Spinal cord (tissue), 10 donors: ENCODE measurements at places on chromosomes 2 and 18. TPM values are rescaled to one million over a fixed set of nuclear protein-coding genes. Genes with fewer than 3 reads are reported as not detected.

- DNase-seq, result no peak
These were observed 188.1 kb downstream of the TMEM18 start for GRCh38 chr2:489084-489483.

DNA sequence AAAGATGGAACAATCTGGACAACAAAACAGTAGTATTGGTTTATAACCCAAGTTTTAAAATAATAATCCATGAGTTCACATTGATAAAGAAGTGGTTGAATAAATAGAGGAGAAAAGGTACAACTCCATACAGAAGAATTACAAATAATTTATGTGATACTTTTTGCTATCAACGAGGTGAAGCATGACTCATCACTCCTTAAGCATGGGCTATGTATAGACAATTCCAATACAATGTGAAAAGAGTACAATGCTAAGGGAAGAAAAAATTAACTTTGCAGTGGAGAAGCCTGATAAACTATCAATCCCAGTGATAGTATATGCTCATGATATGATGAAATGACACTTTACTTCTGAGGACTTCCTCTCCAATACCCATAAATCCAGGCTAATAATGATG lies 312.9 kb downstream of the GULP1 start:
- DNase-seq, result no peak

Gene ACOXL
- polyA plus RNA-seq, result 0.45 TPM

GRCh38 chr2:84940831-84941412 lies 30.0 kb upstream of the KCMF1 start:
- DNase-seq, result no peak

DNA sequence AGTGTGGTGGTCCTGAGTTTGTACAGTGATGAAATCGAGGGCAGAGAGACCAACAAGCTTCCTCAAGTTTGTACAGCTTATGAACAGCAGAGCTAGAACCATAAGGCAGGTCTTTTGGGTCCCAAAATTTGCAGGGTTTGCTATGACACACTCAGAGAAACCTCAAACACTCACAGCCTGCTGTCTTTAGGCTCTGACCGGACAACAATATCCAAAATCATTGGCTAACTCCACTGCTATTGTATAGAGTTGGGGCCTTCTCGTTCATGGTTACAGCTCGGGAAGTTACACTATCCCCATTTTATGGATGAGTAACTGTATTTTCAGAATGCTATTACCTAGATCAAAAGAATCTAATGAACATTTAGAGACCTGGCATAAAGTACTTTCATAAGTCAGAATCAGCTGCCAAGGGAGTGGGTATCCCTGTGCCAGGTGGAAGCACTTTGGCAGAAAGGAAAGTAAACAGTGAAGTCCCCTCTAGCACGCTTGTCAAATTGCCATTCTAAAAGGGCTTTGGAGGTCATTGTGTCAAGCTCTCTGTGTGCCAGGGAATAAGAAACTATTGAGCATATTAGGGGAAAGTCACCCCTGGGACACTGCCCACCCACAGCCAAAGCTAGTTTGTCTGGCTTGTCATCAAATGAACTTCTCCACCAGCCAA lies 331.8 kb downstream of the ALK start:
- no peak for DNase-seq

GRCh38 chr2:192151853-192152252 lies 42.9 kb downstream of the TMEFF2 start:
- no peak for DNase-seq

Gene TBR1
- not detected for polyA plus RNA-seq
